Fibroblast of lung (primary cell): ENCODE measurements at places on chromosomes 2 and 18.

GRCh38 chr2:58862244-58862643 is 621.1 kb upstream of the FANCL start:
- no peak for DNase-seq

DNA sequence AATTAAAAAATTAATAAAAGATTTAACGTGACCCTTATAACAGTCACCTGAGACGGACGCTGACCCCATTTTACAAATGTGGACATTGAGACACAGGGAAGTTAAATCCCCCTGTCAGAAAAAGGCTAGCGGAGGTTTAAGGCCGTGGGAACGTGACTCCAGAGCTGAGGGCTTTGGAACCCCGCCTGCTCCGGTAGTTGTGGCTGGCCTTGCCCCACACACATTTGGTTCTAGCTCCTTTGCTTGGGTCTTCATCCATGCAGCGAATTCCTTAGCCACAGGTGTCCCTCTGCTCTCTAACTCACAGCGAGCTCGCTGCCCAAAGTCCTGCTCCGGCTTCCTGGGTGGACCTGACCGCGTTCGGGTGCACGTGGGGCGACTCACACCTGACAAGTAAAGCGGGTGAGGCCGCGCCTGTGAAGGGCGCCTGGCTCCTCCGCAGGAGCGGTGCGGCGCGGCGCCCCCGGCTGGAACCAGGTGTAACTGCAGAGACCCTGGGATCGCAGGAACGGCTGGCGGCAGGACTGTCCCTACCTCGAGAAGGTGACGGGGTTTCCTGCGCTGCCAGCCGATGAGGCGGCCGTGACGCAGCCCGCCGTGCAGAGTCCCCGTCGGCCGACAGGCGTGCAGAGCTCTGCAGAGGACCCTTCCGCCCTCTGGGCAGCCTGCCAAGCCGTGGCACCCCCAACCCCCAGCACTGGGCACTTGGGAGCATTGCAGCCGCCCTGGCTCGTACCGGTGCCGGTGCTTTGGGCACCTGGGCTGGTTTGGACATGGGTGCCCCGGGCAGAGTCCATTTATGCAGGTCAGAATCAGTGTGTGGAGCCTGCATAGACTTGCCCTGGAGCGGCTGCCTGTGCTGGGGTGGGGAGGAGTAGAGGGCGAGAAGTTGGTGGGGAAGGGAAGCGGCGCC is 2.4 kb upstream of the PROC start:
- no peak for DNase-seq

- DNase-seq: peak; percentile 66
Measured at GRCh38 chr2:101473911-101474701, 806 bp downstream of the RFX8 start.

DNA sequence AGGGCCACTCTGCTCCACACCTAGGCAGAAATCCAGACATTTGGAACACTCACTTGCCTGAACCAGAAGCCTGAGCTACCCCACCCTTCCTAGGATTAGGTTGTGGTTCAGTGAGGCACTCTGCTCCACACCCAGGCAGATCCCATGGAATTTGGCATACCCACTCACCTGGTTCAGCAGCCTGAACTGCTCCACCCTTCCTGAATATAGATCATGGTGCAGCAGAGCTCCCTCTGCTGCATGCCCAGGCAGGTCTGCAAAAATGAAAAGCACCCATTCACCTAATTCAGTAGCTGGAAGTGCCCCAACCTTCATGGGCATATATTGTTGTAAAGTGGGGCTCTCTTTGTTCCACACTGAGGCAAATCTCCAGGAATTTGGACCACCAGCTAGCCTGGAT is 185.1 kb upstream of the CNTNAP5 start:
- DNase-seq: no peak

- no peak for DNase-seq
Measured at GRCh38 chr2:102004581-102004980, 12.8 kb downstream of the IL1R2 start.

DNA sequence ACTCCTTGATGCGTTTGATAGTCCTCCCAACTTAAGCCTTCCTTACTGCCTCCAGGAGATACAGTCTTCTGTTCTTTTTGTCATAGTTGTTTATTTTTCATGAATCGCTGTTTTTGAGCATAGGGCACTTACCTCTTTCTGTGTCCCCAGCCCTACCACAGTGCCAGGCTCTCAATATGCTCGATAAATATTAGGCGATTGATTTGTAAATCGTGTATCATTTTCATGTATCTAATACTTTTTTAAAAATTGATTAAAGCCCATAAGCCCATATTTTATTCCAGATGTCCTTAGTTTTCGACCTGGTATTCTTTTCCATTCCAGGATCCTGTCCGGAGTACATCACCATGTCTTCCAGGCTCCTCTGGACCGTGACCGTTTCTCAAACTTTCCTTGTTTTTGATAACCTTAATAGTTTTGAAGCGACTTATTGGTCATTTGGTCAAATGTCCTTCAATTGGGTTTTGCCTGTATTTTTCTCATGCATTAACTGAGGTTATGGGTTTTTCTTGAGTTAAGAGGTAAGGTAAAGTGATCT is 444 bp upstream of the MMADHC start:
- DNase-seq: no peak

DNA sequence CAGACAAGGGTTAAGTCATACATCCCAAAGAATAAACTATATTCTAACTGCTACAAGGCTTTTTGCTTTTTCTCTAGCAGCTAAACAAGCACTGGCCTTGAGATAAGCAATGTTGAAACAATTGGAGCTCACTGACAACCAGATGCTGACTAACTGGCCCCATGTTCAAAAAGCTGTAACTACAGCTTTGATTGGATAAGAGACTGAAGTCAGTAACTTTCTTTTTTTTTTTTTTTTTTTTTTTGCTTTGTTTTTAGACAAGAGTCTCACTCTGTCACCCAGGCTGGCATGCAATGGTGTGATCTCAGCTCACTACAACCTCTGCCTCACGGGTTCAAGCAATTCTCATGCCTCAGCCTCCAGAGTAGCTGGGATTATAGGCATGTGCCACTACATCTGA is 45.4 kb upstream of the TMEM163 start:
- no peak for DNase-seq

GRCh38 chr2:170297496-170297895 is 119.5 kb downstream of the MYO3B start:
- DNase-seq: no peak

GRCh38 chr2:127176371-127177311 is 43.5 kb downstream of the CYP27C1 start:
- DNase-seq: no peak

DNA sequence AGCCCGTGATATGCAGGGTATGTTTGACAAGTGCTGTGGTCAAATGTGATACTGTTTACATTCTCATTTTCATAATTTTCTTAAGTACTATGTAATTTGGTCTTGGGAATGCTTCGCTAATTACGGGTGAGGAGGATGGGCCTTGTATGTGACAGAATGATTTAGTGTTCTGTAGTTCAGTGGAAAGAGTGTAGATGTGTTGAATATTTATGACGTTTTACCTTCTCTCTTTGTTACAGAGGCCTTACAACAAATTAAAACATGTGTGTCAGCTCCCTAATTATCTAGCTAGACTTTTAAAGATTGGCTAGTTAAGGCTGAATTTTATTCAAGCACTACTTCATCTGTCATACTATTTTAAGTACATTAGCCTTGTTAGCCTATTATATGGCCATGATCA is 10.6 kb upstream of the CHRNA1 start:
- DNase-seq: no peak

GRCh38 chr2:26623541-26624495 is 17.3 kb downstream of the CIB4 start:
- peak; percentile 71 for DNase-seq

DNA sequence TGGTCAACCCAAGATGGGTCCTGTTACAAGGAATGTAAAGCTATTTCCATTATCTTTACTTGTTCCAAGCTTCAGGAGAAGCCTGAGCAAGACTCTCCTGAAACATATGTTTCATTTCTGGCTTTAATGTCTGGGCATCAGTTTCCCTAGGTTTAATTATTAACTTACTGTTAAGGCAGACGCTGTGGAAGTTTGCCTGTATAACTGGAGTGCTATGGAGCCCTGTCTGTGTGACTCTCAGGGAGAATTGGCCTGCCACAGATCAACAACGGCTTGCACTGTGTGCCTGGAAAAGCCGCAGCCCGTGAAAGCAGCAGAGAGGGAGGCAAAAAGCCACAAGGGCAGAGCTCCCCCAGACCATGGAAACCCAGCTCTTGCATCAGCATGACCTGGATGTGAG is 22.1 kb upstream of the LONRF2 start:
- DNase-seq: no peak

DNA sequence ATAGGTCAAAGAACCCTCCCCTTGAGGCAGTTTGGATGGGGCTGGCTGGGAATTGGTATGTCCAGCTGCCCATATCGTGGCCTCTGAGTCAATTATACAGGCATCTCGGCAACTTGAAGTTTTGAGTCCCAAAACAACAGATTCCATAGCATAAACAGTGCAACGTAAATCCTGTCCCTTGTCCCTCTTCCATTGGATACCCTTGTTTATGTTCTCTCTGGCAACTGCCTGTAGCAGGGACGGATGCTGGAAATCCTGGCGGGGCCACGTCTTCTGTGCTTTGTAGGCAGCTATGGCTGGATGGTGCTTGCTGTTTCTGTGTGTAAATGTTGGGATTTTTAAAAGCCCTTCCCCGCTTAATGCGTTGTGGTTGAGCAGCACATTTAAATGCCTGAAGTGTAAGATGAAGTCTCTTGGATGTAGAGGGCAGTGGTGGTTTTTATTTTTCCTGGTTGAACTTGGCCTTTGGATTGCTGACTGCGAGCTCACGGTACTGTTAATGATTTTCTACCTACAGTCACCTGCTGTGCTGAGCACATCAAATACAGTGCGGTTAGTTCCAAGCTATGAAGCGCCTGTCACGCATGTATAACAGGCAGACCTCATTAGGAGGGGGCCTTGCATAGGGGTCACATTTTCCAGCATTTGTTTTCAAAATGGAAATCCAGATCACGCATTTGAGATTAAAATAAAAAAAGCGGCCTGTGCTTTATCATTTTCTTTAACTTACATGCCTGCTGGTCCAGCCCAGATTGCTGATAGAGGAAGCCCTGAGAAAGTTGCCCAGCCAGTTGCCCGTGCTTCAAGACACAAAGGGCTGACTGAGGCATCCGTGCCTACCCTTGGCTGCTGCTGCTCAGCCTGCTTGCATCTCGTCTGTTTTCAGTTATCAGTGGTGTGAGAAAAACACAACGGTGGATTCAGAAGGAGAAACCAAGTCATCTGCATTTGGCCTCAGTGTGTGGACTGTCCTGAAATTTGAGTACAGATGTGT is 84.7 kb downstream of the NEDD4L start:
- DNase-seq: no peak

GRCh38 chr2:127007652-127008051 is 99.3 kb downstream of the BIN1 start:
- peak; percentile 84 for DNase-seq

- peak; percentile 98 for DNase-seq
Measured at GRCh38 chr2:191230174-191230573, 15.0 kb upstream of the MYO1B start.

GRCh38 chr2:75459565-75460310 is 101.0 kb downstream of the EVA1A start:
- DNase-seq: peak; percentile 76

DNA sequence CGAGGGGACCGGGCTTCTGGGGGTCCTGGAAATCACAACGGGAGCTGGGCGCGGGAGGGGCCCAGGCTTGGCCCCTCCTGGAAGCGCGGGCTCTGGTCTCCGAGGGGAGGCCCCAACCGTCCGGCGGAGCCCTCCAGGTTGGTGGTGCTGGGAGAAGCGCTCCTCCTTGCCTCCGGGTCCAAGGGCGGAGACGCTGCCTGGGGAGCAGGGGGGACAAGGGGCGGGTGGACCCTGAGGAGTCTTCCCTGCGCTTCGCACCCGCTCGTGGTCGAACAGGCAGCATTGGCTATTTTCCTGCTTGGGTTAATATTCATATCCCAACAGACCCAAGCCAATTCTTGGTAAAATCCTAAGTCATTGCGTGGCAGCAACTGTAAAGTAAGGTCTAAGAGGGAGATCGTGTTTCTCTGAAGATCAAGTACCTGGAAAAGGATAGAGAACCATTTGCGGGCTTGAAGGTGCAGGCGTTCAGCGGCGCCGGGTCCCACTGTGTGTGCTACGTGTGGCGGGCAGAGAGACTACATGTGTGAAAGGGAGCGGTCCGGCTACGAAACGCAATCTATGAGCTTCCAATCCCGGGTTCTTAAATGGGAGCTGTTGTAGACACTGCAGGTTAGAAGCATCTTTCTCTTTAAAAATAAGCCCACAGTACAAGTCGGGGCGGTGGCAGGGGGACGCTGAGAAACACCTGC is 805 bp downstream of the CIDEA start:
- DNase-seq: no peak

- DNase-seq: peak; percentile 52
Measured at GRCh38 chr2:182259629-182260150, 167.1 kb downstream of the PDE1A start.

GRCh38 chr2:160349306-160349705 is 144.3 kb downstream of the RBMS1 start:
- DNase-seq: no peak

GRCh38 chr2:187842978-187843847 is 289.0 kb upstream of the TFPI start:
- DNase-seq: peak; percentile 70

GRCh38 chr2:133495226-133495625 is 73.0 kb downstream of the NCKAP5 start:
- DNase-seq: no peak

DNA sequence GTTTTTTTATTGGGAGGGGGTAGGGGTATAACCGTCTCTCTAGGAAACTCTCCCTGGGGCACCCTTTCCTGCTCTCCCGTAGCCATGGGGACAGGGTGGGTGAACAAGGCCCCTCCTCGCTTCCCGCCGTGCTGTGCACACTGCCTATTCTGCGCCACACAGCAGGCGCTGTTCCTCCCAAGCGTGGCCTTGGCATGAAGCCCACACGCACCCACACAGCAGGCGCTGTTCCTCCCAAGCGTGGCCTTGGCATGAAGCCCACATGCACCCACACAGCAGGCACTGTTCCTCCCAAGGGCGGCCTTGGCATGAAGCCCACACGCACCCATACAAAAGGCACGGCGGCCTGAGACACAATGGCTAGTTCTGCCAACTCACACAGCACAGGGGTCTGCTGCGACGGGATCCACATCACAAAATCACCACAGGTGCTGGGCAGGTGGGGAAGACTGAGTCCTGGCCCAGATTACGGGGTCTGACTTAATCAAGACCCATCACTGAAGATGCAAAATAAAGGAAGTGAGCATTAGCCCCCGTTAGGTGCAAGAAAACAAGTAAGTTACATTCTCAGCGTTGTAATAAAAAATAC is 46.6 kb upstream of the TPO start:
- DNase-seq: no peak

DNA sequence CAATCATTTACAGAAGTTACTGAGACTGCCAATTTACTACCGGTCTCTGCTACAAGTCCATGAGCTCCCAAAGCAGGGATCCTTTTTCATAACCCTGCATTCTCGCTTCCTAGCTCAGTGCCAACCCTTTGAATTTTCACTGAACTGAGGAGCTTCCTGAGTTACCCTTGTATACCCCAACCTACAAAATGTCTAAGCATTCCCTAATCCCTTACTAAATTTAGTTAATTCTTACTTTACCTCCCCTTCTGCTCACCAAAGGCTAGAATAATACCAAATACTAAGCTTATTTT is 9.6 kb downstream of the MAT2A start:
- no peak for DNase-seq

- DNase-seq: peak; percentile 89
Measured at GRCh38 chr2:134411828-134412638, 158.2 kb downstream of the MGAT5 start.
